ENCODE measurements at places on chromosomes 13 and 19.

- no peak for DNase-seq
Measured at GRCh38 chr19:13827656-13828055, 32.4 kb downstream of the ZSWIM4 start.

- no peak for DNase-seq
Measured at GRCh38 chr13:32378012-32378411, 49.9 kb downstream of the N4BP2L1 start.

DNA sequence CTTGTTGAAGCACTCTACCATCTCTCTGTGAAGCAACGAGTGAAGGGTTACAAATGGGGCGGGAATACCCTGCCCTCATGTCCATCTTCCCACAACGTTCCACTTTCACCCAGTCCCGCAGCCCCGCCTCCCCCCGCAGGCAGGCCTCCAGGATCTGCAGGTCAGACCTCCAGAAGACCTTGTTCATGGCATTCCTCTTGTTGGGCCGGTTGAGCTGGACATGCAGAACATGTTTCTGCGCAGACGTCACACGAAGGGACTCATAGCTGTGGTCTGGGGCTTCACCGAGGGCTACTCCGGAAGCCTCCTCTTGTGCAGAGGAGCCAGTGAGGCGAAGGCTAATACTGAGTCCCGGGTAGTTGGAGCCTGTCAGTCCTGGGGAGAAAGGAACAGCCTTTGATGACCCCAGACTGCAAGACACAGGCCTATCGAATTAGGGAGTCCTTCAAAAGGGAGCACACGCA is 420 bp downstream of the ECH1 start:
- peak; percentile 65 for DNase-seq

DNA sequence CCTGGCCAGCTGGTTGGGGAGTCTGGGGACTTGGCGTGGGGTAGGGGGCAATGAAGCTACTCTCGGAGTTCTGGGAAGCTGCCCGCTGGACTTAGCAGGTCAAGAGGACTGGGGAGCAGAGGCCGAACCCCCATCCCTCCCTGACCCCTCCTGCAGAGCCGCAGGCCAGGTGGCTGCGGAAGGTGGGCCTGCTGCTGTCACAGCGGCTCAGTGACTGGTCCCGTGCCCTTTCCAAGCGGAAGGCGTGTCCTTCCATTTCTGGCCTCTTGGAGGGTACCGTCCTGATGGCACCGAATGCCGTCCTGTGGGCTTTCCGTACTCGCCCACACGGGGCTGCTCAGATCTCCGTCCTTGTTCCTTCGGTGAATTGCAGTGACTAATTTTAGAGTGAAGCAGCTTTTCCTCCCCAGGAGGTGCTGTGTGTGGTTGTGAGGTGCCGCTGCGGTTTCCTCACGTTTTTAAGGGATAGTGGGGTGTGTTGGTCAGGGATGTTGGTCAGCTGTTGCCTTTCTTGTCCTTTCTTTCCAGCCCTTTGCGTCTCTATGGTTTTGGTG is 20.8 kb downstream of the DOT1L start:
- DNase-seq = no peak

DNA sequence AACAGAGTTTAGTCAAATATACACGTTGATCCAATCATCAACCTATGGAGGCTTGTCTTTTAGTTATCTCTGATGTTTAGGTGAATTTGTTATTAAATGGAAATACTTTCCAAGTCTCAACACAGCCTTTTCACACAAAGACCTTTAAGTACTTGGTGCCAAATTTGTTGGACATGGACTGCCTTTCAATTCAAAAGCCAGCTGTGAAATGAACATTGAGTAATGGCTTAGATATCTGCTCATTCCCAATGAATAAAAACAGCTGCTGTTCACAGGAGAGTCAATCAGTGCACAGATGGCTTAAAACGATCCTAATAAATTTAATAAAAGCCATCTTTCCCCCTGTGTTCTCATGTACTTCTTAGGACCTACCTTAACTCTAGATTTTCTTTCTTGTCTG is 19.9 kb upstream of the DHRS12 start:
- DNase-seq = no peak

GRCh38 chr13:76816394-76816793 is 69.8 kb downstream of the KCTD12 start:
- no peak for DNase-seq

GRCh38 chr13:29505511-29505910 is 90.0 kb downstream of the SLC7A1 start:
- no peak for DNase-seq
